Stimulated activated memory B cell treated with anti-CD40 and anti-IgM and Interleukin-4, amounts not matched to agents 10 μg/mL and 1 μg/mL and 100 μg/mL, for 72 hours (primary cell): ENCODE measurements at places on chromosomes 5 and 9.

- ATAC-seq = peak; percentile 49
Observed at GRCh38 chr9:20621471-20622329, 599 bp downstream of the MLLT3 start.

GRCh38 chr9:134344068-134344799 is 18.0 kb downstream of the RXRA start:
- ATAC-seq = no peak

GRCh38 chr5:36722900-36723299 is 116.5 kb downstream of the SLC1A3 start:
- peak; percentile 44 for ATAC-seq

- no peak for ATAC-seq
Observed at GRCh38 chr5:134247428-134248224, 21.8 kb upstream of the PPP2CA start.

DNA sequence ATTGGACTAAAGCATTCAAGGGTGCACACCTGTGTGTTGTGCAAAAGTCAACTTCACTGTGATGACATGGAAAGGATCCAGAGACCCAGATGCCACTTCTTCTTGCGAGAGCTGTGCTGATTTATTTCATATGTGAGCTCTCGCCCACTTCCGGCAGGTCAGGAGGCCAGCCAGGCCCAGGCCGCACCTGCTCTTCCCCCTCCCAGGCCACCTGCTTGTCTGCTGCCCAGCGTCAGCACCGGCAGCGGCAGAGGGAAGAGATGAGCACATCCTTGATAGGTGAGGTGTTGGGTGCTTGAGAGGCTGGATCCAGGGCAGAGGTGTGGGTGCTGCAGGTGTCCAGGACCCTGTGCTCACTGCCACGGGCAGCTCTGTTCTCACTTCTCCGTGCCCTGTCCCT is 242.9 kb downstream of the FANCC start:
- no peak for ATAC-seq

DNA sequence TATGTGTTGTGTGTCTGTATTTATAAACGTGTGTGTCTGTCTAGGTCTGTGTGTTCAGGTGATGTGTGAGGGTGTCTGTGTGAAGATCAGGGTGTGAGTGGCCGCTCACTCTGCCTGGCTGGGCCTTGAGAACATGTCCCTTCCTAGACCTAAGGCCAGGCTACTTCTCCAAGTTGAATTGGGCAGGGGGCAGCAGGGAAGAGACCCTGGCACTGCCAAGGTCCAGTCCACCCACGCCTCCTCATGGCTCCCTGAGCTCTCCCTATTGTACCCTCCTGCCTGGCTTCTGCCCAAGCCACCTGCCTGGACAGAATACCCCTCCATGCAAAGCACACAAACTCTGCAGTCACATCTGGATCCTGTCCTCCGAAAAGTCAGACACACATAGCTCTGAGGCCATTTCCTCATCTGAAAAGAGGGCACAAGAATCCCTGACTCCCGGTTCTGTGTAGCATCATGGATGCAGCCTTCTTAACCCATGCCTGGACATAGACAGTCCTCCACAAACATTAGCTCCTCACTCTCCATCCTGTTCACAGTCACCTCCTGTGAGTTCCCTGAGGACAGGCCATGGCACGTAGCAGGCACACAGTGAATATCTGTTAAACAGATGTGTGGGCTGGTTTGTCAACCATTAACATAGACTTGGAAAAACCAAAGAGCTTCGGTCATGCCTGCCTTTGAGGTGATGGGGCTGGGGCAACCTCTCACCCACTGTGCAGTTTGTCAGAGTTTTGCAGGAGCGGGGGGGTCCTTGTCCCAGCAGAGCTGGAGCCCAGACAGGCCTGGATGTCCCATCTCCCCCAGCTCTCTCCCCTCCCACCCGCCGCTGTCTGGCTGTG is 167.8 kb upstream of the MVB12B start:
- no peak for ATAC-seq

GRCh38 chr5:428754-429452 is 14.1 kb upstream of the EXOC3 start:
- ATAC-seq = no peak

DNA sequence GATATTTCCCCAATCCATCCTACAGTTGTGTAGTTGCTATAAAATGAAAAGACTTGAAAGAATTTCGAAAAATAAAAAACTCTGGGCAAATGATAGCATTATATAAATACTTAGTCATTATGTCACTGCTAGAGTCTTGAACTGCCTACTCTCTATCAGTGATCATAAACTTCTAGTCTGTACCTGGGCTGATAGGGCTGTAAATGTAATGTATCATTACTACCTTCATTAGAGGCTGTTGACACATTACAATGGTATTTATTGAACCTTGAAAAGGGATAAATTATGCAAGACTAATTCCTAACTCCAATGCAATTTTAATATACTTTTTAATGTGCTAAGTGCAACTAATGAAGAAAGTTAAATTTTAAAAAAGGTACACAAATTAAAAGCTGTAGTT is 214.1 kb upstream of the EFNA5 start:
- ATAC-seq = no peak

DNA sequence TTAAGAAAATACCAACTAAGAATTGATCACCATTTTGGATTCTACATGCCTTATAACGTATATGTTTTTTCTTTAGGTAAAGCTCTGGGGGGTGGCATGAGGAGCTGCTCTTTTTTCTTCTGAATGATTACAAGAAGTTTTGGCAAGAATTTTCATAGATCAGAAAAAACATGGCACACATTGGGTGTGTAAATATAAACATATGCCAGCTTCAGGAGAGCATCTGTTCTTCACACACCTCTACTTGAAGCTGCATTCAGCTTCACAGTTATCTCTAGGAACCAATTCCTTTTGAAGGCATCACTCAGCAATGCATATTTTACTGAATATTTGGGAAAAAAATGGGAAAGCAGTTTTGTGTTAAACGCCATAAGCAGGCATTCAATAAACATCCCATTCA is 122.7 kb upstream of the GHR start:
- no peak for ATAC-seq

- peak; percentile 80 for ATAC-seq
Observed at GRCh38 chr9:136799854-136800657, 3.9 kb downstream of the CCDC183 start.

- no peak for ATAC-seq
Observed at GRCh38 chr9:4137681-4138099, 162.2 kb downstream of the GLIS3 start.

DNA sequence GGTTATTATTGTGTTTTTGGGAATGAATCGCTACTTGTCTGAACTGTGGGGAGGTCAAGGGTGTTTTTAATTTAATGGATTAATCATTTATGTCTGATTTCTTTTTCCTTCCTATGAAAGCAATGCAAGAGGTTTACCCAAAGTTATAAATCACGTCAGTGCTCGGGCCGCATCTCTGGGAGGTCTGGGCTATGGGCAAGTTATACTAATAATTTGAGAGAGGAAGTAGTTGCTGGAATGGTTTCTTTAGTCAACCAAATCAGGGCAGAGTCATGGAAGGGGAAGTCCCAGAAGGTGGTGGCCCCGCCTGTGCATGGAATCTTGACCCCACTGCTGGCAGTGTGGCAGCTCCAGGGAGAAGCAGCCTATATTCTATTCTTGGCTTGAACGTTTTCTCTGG is 180.2 kb downstream of the HSPA4 start:
- ATAC-seq = peak; percentile 48

GRCh38 chr5:104635227-104635626 is 1072.6 kb upstream of the NUDT12 start:
- ATAC-seq = no peak
